ENCODE measurements at places on chromosomes 2 and 18. TPM values are rescaled to one million over a fixed set of nuclear protein-coding genes. Genes with fewer than 3 reads are reported as not detected.

- H3K4me1 ChIP-seq = no peaks in the 10 kb centered on the region
- no peaks in the 10 kb centered on the region for H3K27me3 ChIP-seq
- no peak overlapping the region for H3K4me3 ChIP-seq
- H3K36me3 ChIP-seq = no peaks in the 10 kb centered on the region
- no peak overlapping the region for H3K27ac ChIP-seq
Observed at GRCh38 chr2:83874066-83874465, 585.0 kb downstream of the SUCLG1 start.

GRCh38 chr2:14232217-14232616 lies 400.3 kb upstream of the LRATD1 start:
- H3K27ac ChIP-seq = no peak overlapping the region
- H3K4me3 ChIP-seq = no peak overlapping the region
- H3K36me3 ChIP-seq = no peaks in the 10 kb centered on the region

DNA sequence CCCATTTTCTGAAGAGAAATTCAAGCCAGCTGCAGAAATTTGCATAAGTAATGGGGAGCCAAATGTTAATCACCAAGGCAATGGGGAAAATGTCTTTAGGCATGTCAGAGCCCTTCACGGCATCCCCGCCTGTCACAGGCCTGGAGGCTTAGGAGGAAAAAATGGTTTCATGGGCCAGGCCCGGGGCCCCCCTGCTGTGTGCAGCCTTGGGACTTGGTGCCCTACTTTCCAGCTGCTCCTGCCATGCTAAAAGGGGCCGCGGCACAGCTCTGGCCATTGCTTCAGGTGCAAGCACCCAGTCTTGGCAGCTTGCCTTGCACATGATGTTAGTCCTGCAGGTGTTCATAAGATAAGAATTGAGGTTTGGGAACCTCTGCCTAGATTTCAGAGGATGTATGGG lies 1235.7 kb downstream of the DPP10 start:
- no peak overlapping the region for H3K4me3 ChIP-seq
- no peaks in the 10 kb centered on the region for H3K36me3 ChIP-seq
- no peak for DNase-seq
- no peak overlapping the region for H3K27ac ChIP-seq
- no peaks in the 10 kb centered on the region for H3K27me3 ChIP-seq
- H3K4me1 ChIP-seq = no peaks in the 10 kb centered on the region

The TMEM17 gene
- total RNA-seq = 1.3 TPM
